ENCODE measurements at places on chromosomes 11 and 22.

DNA sequence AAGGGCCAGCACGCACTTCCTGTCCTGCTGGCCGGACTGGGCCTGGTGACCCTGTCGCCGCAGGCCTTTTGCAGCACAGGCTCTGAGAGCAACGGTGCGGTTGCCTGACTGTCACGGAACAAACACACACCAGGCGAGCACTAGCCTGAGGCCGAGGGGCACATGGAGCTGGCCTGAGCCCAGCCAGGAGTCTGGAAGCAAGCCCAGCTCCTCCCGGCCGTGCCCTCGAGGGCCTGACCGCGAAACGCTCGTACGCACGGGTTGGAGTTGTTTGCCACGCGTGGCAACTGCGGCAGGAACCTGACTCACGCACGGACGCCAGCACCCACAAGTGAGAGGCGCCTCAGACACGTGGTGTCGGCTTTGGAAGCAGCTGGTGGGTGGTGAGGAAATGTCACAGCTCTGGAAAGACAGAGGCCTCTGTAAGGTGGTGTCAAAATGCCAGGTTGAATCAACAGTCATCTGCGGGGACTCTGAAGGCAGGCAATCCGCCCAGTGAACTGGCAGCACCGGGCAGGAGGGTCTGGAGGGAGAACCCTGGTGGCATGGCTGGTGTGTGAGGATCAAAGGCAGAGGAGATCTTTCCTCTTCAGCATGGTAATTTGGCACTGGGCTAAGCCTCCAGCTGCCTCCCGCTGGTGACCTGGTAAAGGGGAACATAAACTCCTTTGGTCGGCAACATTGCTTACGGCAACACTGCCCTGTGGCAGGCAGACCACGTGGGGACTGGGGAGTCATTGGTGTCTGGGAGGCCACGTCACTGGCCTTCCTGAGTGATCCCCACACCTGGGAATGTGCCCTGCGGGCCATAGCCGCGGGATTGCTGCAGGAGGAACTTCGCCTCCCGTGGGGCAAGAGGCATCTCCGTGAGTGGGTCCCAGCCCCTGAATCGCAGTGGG lies 15.3 kb upstream of the IL17REL start:
- DNase-seq, result peak; percentile 16

GRCh38 chr22:38162881-38163843 lies 18.5 kb downstream of the PLA2G6 start:
- DNase-seq, result no peak

DNA sequence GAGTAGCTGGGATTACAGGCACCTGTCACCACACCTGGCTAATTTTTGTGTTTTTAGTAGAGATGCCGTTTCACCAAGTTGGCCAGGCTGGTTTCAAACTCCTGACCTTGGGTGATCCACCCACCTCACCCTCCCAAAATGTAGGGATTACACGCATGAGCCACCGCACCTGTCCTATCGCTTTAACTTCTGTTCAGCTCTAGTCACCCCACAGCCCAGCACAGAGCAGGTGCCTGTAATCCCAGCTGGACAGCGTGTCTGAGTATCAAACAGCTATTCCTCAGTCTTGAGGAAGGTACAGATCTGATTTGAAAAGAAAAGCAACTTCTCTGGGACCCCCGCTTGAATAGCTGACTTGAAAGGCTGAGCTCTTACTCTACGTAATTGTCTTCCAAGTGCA lies 149.1 kb downstream of the CTTN start:
- DNase-seq, result no peak

DNA sequence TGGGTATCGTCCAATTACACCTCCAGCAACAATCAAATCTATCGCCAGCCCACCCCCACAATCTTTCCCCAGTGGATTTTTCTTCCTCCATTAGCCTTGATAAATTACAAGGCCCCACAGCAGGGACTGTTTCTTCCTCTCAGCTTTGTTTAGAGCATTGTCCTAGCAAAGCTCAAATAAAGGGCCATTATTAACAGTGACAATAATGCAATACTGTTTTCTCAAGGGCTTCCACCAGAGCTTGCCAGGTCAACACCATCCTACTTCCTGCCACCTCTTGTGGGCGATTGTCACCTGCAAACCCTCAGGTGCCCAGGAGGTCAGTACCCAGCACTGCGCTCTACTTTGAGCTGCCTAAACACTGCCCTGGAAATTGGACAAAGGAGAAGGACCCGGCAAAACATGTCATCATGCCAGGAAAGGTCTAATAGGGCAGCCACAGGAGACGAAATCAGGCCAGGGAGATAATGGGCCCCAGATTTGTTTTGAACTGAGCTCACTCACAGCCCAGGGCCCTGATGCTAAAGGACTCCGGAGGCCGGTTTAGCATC lies 95.2 kb downstream of the ABTB2 start:
- no peak for DNase-seq

GRCh38 chr11:95760941-95761340 lies 28.6 kb downstream of the FAM76B start:
- no peak for DNase-seq

DNA sequence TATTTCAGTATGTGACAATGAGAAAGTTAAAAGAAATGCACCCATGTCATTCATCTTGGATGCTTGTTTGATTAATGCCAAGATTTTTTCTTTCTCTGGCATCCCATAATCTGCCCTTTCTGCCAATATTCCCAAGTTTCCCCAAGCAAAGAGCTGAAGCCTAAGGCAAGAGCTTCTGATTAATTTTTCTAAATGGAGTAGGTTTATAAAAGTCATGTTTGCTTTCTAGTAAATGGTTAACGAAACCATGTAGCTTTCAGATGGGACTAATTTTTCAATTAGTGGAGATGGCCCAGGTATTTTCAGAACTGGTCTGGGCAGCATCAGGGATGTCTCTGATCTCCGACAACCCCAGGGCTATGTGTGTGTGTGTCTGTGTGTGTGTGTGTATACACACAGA lies 55.3 kb downstream of the LRRC4C start:
- no peak for DNase-seq

- DNase-seq, result no peak
Measured at GRCh38 chr11:8656291-8656690, 26.2 kb downstream of the TRIM66 start.

DNA sequence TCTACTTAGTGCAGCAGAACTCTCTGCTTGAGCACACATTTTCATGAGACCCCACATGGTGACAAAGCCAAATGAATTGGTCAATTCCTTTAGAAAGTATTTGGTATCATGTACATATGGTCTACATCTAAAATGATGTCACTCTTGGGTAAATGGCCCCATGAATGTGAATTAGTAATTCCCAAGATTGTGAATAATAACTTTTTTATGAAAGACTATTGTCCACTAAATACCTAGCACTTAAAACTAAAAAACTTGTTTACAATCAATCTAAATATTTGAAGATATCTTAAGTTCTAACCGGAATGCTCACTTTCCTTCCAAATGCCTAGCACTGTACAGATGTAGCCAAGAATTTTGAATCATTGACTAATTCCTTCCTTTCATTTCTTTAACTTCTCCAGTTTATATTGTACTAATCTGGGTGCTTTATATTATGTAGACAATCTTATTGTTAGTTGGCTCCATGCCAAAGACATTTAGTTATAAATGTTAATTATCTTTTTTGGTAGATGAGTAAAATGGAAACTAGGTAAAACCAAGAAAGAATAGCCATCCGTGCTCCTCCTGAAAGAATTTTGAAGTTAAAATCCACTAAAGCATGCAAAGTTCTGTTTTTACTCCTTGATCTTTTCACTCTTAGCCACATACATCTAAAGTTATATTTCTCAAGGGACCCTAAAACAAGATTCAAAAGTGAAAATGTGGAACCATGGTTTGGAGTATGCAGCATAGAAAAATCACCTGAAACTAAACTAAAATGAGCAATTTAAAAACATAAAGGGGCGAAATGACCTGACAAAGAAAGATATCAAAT lies 145.0 kb upstream of the ARHGAP20 start:
- no peak for DNase-seq

DNA sequence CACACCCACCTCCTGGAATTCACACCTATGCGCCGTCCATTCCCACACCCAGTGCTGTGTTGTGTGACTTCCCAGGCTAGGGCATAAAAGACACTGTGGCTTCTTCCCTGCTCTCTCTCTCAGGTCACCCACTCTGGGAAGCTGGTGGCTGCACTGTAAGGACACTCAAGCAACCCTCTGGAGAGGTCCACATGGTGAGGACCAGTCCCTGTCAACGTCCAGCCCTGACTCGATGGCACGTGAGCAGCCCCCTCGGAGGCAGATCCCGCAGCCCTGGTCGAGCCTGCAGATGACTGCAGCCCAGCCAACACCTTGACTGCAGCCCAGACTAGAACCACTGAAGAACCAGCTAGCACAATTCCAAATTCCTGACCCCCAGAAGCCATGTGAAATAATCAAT lies 16.2 kb downstream of the CBX7 start:
- DNase-seq, result no peak

DNA sequence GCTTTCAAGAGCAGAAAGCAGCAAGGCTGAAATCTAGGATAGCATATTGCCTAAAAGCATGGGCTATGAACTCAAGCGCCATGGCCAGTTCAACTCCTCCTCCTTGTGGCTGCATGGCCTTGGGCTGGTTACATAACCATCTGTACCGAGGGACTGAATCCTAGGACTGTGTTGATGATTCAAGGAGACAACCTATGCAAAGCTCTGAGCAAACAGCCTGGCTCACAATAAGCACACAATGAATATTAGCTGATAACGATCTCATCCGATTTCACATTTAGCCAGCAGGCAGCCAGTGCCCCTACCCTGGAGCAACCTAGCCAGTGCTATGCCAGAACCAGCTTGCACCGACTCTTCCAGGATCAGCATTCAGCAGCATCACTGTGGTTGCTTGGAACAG lies 698.4 kb downstream of the TBC1D22A start:
- DNase-seq, result no peak

DNA sequence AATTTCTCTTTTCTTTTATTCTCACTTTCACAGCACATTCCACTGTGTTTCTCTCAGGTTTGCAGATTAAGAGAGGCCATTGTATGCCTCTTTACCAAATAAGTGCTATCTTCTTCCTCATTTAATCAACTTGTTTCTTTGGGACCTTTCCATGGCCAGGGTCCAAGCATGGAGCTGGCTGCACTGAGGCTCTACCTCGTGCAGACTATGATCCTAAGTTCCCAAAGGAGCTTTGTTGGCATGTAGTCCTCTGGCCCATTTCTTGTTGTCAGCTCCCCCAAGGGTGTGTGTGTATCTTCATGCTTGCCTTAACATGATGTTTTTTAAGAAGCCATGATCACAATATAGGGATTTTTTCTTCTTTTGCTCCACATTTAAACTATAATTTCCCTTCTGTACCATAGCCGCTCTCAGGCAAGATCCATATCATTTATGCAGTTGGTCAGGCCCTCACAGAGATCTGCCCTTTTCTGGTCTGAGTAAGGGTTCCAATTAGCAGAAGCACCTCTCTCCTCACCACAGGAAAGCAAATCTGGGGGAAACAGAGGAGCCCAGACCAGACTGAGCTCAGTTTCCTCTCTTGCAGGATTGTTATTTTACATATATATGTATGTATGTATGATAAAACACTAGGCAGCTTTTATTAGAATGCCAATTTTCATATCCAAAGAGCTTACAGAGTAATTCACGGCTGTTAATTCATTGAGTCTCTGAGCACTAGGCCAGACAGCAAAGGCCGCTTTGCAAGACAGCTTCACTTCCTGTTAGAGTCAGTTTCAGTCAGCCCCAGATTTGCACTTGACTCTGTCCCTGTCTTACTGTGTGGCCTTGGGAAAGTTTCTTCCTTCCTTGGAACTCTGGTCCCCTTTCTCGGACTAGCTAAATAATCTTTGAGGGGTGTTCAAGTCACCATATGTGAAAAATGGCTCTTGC lies 34.3 kb downstream of the CYB5R2 start:
- DNase-seq, result no peak

DNA sequence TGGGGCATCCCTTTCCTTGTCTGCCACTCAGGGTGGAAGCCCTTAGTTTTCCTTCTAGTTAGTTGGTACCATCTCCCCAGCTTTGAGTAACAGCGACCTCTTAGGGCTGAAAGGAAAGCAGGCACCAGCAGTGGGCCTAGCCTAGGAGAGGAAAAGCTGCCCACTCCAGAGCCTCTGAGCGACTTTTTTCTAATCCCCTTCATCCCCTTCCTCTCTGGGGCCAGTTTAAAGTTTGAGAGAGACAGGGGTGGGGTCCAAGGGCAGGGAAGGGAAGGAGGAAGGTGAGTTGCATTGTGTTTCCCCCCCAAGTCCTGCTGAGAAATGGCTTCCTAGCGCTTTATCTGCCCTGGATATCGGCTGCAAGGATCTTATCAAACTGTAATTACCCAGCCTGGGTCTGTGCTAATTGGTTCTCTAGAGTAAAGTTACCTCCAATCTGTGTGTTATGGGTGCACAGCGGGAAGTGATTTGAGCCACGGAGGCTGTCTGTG lies 573.9 kb upstream of the CADM1 start:
- no peak for DNase-seq

GRCh38 chr11:73995247-73995646 lies 12.6 kb upstream of the UCP2 start:
- no peak for DNase-seq

DNA sequence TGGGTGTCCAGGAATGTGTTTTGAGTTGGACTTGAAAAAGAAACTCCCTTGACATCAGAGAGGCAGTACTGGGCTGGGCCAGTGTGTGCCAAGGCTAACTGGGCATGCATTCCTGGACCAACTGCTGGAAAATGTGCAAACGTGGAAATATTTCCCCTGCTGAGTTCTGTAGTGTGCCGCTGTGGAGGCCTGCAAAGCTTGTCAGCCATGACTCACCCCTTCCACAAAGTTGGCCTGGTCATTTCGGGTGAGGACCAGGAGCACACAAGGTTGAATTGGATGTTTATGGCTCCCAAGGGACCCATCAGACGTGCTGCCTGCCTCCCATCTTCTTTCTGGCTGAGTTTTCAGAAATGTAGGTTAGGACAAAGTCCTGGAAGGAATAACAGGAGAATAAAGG lies 513.1 kb downstream of the MIAT start:
- no peak for DNase-seq

DNA sequence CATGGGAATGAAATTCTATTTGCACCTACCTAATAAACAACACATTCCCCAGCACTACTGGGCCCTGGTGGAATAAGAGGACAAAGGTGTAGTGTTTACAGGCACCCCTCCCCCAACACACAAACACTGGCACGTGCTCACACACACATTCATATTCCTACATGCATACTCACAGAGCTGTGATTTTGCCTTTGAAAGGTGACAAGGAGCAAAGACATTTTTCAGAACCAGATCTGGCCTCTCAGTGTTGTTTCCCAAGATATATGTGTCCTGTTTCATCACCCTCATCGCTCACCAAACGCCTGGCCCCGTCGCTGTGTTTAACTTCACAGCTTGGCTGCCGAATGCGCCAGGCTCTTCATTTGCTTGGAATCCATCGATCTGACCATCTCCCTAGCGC lies 292.6 kb downstream of the NTM start:
- no peak for DNase-seq

DNA sequence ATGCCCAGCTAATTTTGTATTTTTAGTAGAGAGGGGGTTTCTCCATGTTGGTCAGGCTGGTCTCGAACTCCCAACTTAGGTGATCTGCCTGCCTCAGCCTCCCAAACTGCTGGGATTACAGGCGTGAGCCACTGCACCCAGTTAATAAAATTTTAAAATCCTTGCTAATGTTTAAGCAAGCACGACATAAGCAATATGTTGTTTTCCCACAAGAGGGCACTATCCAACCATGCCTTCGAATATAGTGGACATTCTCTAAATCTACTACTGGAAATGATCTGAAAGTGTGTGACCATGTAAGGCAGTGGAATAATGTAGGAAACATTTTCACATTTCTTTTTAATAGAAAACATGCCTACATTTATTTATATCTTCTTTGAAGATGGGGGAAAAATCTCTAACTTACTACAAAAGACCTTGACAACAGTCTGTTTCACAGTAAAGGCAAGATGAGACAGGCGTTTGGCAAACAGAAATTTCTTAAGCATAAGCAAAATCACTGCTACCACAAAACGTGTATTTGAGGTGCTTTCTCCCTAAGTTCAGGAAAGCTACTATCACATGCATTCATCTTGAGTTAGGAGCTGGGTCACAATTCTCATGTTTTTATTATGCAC lies 38.2 kb downstream of the PITPNB start:
- DNase-seq, result no peak

Measured in stimulated activated CD4-positive, alpha-beta T cell treated with anti-CD3 and anti-CD28 coated beads, Interleukin-15, amount 100 ng/mL, for 1 hour (primary cell).